CD4-positive, alpha-beta memory T cell (primary cell): ENCODE measurements at places on chromosomes 6 and 20. TPM values are rescaled to one million over a fixed set of nuclear protein-coding genes. Genes with fewer than 3 reads are reported as not detected.
A peak's percentile ranks its signal among the peaks of the same experiment; 100 is the strongest.

GRCh38 chr20:31868853-31869672, 1.3 kb downstream of the DUSP15 start:
- no peak for DNase-seq

- no peak for DNase-seq
These were observed 3.5 kb upstream of the RAMACL start for GRCh38 chr6:166589786-166590574.

GRCh38 chr6:126380072-126380583, 40.2 kb downstream of the CENPW start:
- DNase-seq, result no peak

DNA sequence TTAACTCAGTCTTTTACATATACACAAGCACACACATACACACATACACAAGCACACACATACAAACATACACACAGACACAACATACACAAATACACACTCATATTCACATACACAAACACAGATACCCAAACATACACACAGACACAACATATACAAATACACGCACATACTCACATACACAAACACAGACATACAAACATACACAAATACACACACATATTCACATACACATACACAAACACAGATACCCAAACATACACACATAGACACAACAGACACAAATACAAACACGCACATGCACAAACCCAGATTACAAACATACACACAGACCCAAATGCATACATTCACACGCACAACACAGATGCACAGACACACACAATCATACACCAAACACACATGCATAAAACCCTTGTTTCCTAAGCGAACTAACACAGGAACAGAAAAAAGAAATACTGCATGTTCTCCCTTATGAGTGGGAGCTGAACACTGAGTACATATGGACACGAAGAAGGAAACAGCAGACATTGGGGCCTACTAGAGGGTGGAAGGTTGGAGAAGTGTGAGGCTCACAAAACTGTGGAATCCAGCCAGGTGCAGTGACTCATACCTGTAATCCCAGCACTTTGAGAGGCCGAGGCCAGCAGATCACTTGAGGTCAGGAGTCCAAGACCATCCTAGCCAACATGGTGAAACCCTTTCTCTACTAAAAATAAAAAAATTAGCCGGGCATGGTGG, 34.2 kb downstream of the PIM1 start:
- DNase-seq, result no peak

- no peak for DNase-seq
These were observed 39.1 kb downstream of the FAM209B start for GRCh38 chr20:56572172-56572571.

DNA sequence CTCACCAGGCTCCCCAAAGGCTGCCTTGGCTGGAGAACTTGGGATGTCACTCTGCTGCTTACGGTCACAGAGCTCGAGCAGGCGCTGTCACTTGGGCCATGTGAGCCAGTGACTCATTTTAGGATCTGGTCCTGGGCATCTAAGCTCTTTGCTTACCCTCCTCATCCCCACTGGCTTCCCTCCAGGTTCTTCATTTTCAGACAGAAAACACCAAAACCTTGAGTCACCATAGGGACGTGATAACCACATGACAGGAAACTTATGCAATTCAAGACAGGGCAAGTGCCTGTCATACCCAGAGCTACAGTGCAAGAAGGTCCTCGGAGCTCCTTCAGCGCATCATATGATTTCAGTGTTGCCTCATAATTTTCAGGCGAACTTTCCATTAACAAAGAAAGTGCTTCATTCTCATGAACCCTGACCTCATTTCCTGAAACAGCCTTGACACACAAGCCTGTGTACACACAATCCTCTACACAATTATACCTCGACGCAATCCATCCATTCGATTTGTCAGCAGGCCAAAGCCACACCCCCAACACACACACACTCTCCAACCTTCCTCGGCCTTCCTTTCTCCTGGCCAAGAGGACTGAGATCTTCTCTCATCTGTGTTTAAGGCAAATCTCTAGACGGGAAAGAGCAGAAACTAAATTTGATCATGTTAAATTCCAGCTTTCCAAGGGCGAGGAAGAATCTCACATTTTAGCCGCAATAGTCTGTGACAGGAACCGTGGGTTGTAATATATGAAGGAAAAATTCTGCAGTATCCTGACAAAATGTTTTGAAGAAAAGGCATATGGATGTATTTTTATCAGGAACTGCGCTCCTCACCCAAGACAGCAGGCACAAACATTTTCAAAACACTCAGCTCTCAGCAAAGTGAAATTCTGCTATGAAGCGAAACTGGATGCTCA, 25.3 kb downstream of the TBC1D7 start:
- DNase-seq, result peak; percentile 78

DNA sequence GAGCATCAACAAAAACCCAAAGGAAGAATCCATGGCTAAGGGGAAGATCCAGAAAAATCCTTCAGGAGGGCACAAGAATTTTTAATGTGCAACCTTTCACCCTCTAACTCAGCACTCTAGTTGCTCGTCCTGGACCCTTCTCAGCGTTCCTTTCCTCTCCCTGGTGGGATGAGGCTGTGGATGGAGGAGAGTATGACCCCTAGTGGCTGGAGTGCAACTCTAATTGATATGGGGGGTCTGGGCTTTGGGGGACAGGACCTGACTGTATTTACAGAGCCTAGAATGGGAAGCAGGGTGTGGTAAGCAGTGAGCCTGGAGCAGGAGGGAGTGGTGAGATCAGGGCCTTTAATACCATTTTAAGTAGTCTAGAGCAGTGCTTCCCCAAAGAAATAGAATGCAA, 83.9 kb upstream of the CEP85L start:
- no peak for DNase-seq

GRCh38 chr6:105401247-105402089, 1.4 kb downstream of the PREP start:
- DNase-seq, result no peak

Gene RAB44
- total RNA-seq, result not detected

Gene WFDC12
- total RNA-seq, result not detected

Gene PTCHD4
- total RNA-seq, result not detected
